ENCODE measurements at places on chromosomes 12 and 14.
A peak's percentile ranks its signal among the peaks of the same experiment; 100 is the strongest.

DNA sequence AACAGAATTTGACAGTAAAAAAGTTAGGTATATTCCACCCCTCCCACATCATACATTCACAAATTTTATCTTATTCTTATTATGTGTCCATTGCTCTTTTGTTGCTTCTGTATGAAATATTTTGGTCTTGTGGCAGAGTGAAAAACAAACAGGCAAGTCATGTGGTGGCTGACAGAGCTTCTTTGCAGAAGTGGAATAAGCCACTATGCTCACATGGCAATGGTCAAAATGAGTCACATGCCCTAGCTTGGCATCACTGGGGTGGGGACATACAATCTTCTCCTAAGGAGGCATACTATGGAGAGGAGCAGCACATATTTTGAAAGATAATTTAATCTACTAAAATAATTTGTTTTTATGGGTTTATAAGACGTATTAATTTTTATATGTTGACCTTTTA is 27.7 kb upstream of the CMA1 start:
- DNase-seq: no peak

DNA sequence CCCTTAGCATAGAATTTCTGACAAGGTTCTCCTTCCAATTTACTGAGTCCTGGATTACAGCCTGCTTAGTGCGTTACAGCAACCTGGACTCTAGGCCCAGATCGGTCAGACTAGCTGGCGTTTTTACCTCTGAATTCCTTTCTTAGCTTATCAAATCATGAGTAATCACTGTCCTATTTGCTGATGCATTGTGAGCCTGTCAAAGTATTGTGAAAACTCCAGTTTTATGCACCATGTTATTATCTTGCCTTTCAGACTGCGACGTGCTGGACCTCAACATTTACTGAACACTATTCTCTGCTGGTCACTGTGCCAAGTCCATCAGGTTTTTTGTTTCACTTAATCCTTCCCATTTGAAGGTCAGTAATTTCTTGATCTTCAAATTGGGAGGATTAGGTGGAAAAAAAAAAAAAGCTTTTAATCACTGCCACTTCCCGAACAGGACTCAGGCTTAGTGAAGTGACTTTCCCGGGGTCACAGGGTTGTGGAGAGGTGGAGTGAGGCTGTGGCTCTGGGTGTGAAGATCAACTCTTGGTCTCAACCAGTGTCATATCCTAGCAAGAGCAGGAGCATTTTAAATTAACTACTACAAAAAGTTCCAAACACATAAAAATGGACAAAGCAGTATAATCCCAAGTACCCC is 31.2 kb downstream of the FBXO21 start:
- no peak for DNase-seq

DNA sequence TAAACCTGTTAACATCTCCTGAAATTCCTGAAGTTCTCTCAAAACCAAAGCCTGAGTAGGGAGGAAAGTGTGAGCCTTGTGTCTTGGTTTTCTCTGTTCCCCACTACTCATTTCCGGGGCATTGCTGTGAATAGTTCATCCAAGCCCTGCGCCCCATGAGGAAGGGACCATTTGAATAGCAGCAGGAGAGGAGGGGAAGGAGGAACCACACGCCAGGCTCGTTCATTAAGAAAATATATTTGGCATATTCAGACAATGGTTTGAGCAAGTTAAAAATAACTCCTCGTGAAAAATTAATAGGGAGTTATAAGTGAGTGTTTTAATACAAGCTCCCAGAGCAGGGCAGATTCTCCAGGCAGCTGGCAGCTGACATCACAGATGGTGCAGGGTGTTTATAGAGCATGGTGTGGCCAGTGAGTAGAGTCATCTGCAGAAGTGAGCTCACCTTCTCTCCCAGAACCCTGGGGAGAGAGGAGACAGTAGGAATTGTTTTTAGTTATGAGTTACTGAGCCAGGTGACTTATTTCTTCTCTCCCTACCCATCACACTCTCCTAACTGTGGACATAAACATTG is 29.5 kb upstream of the CISTR start:
- DNase-seq: no peak

- peak; percentile 97 for DNase-seq
Measured at GRCh38 chr14:52706724-52707706, at the start of gene PSMC6. Gene PSMC6, plus strand, starts transcription at chr14:52707200. Its CDS starts 20 bp downstream, at chr14:52707220.

DNA sequence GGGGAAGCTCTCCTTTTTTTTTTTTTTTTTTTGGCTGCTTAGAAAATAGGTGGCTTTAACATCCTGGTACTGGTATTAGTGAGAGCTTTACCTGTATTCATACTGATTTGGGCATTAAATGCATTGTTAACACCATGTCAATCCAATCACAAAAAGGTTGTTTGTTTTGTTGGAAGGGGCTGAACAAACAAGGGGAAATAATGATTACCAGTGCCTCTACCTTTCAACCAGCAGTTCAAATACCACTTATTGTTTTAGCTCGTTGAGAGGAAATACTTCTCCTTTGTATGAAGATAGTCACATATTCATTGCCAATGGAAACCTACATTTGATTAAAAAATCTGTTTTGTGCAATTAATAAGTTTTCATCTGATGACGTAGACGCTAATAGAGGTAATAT is 72.9 kb downstream of the MIPOL1 start:
- no peak for DNase-seq

DNA sequence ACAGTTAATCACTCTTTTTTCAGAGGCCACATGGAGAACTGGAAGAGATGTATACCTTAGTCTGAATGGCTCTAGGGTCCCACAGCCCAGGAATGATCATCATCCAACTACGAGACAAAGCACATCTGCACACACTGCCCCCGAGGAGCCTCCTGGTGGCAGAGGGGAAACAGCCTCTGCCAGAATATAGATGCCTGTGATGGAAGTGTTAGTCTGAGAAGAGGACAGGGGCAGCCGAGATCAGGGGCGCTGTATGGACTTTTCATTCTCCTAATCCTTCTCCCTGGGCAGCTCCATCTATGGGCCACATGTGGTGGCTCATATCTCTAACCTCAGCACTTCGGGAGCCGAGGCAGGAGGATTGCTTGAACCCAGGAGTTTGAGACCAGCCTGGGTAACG is 82.8 kb upstream of the CAPRIN2 start:
- no peak for DNase-seq

DNA sequence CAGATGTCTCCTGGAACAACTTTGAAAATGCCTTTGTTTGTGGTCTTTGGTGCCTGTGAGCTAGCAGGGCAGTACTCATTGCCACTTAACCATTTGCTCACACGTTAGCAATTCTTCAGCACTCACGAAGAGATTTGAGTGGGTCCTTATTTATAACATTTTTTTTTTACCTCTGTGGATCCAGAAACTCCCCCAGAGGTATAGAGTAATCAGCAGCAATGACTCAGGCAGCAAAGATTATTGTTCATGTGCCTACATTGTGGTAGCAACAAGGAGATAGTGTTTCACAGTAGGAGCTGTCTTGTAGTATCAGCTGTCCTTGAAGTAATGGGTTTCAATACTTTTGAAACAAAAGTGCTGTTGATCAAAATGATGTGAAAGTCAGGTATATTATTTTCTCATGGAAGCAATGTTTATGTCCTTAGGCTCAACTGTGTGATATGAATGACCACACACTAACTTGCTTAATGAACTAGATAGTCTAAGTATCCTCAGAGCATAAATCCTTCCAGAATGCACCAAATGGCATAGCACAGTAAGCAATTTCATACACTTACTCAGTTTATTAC is 304.1 kb downstream of the EGLN3 start:
- DNase-seq: no peak

Measured in activated naive CD4-positive, alpha-beta T cell treated with anti-CD3 and anti-CD28 coated beads, Interleukin-2, amount 10 ng/mL, durations not matched to agents 7 days and 5 days (primary cell).